ENCODE measurements at places on chromosomes 2 and 18.

DNA sequence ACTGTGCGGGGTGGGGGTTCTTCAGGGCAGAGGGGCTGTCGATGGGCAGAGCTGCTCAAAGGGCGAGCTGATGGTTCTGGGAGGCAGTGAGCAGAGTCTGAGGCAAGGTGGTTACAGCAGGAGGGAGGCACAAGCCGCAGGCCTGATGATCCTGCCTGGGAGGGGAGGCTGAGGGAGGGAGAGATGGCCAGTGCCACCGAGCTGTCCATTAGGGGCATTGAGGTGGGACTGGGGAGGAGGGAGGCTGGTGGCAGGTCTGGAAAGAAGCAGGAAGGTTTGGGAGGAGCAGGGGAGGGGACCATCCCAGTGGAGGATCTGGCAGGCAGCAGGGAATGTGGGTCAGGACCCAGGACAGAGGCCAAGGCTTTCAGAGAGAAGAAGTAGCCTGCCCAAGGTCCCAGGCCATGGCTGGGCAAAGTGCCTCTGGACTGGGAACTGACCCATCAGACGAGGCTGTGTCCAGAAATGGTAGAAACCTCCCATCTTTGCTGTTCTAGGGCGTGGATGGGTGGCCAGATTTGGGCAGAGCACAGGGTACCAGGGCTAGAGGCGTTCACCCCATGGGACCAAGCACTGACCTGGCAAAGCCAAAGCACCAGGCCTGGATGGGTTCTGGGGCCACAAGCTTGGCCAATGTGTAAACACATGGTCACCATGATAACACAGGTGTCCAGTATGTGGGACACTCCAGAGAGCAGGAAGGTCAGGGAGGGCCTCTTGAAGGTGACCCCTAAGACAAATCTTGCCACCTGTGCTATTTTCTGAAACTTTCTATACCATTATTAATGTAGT is 55.5 kb downstream of the INHBB start:
- no peak for DNase-seq

- DNase-seq: no peak
Observed at GRCh38 chr2:190792956-190793888, 87.4 kb upstream of the GLS start.

GRCh38 chr2:30239986-30240752 is 8.8 kb downstream of the LBH start:
- no peak for DNase-seq

DNA sequence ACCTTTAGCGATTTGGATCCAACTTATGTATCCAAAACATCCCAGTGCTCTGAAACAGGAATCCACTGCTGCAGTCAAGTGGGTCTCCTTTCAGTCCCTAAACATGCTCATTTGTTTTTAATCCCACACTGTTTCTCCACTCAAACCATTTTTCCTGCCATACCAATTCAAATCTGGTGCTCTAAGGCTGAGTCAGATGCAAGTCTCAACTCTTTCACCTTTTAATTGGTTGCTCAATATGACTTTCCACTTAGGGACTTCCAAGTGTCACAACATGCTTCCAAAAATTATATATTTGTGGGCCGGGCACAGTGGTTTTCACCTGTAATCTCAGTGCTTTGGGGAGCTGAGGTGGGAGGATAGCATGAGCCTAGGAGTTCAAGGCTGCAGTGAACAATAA is 113.4 kb upstream of the TANK start:
- DNase-seq: no peak

GRCh38 chr2:109193807-109194619 is 65.0 kb downstream of the SH3RF3 start:
- DNase-seq: no peak
